Sciatic nerve (tissue), 2 donors: ENCODE measurements at places on chromosomes 5 and 9.

GRCh38 chr5:137516251-137516797 is 17.2 kb upstream of the SPOCK1 start:
- DNase-seq = no peak

- no peak for DNase-seq
These were observed 2.0 kb downstream of the ENHO start for GRCh38 chr9:34520505-34521385.

DNA sequence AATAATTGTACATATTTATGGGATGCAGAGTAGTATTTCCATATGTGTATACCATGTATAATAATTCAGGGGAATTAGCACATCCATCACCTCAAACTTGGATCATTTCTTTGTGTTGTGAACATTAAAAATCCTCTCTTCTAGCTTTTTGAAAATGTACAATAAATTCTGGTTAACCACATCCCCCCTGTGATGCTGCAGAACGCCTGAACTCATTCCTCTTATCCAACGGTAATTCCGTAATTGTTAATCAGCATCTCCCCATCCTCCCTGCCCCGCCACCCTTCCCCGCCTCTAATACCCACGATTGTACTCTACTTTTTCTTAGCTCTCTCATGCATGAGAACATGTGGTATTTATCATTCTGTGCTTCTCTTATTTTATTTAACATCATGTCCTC is 127.7 kb upstream of the ANKRD55 start:
- no peak for DNase-seq

DNA sequence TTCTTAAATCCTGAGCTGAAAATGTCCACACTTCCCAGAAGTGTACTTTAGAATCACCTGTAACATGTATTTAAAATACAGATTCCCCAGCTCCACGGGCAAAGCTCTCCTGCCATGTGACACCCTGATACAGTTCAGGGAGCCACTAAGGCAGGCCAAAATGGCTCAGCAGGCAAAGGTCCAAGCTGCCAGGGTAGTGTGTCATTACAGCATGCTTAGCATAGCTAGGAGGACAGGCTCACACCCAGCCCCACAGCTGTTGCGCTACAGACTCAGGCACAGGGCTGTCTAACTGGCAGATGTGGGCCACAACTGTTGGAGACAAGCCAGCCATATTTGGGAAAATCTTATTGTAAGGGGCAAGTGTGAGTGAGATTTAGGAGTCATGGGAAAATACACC is 73.0 kb downstream of the C9orf85 start:
- no peak for DNase-seq

GRCh38 chr5:149593370-149593769 is 12.1 kb downstream of the ARHGEF37 start:
- DNase-seq = no peak

DNA sequence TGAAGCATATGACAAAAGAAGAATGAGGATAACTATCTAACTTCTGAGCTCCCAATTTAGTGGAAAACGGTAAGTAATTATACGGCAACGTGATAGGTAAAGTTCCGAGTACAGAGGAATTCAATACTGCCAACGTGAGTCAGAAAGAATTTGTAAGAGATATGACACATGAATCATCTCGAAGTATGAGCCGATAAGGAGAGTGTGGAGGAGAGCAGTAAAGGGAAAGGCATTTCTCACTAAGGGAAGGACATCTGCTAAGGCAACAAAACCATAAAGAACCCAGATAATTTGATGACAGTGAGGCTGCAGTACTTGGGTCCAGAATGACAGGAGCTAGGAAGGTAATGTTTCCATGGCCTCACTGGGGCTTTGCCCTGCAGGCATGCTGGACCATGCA is 11.0 kb downstream of the MPDZ start:
- DNase-seq = no peak

GRCh38 chr5:92641031-92641962 is 939.7 kb downstream of the NR2F1-AS1 start:
- DNase-seq = no peak

GRCh38 chr9:89749500-89750116 is 144.8 kb downstream of the GADD45G start:
- no peak for DNase-seq

GRCh38 chr5:155833287-155833686 is 493.7 kb upstream of the SGCD start:
- no peak for DNase-seq

- no peak for DNase-seq
These were observed 988 bp downstream of the GFM2 start for GRCh38 chr5:74765929-74766328.

- DNase-seq = no peak
These were observed 209.6 kb downstream of the FBN2 start for GRCh38 chr5:128328446-128328845.

- no peak for DNase-seq
These were observed 6.7 kb upstream of the CDH6 start for GRCh38 chr5:31186672-31187267.

DNA sequence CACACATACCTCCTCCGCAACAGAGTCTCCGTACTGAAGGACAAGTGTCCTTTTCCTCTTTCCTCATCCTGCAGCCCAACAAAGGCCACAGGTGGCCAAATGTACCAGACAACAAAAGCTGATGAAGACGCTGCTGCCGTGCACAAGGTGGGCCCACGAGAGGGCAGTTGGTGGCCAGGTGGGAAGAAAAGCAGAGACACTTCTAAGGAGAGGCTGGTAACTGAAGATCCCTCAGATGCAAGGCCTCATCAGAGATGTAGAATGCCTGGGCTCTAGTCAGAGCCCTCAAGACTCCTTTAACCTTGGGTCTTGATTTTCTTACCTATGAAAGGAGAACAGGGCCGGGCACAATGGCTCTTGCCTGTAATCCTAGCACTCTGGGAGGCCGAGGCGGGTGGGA is 75.7 kb downstream of the NRG2 start:
- DNase-seq = no peak

DNA sequence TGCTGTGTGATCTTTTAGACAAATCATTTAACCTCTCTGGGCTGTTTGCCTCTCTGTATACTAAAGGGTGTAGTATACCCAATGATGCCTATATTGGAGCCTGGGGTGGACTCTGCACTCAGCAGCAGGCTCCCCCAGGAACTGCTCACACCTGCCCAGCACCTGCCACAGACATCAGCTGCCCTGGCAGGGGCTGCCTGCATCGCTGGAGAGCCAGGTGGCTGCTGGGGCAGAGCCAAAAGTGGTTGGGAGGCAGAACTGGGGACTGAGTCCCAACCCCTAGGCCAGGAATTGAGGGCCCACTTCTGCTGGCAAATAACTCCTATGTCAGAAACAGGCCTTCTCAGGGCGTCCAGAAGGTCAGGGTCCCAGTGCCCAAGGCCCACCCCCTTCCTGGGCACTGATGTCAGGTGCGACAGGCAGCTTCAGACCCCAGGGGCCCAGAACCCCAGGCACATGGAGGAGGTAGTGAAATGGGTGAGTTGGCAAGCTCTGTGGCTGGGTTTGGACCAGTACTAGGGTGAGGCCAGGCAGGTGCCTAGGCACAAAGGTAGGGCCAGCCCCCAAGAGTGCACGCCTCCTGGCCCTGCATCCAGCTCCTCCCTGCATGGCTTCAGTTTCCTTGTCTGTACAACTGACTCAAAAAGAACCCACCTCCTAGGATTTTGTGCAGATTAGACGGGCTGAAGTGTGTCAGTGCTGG is 5.8 kb downstream of the UNC5A start:
- no peak for DNase-seq

GRCh38 chr5:8892926-8893325 is 652.9 kb downstream of the SEMA5A start:
- no peak for DNase-seq

DNA sequence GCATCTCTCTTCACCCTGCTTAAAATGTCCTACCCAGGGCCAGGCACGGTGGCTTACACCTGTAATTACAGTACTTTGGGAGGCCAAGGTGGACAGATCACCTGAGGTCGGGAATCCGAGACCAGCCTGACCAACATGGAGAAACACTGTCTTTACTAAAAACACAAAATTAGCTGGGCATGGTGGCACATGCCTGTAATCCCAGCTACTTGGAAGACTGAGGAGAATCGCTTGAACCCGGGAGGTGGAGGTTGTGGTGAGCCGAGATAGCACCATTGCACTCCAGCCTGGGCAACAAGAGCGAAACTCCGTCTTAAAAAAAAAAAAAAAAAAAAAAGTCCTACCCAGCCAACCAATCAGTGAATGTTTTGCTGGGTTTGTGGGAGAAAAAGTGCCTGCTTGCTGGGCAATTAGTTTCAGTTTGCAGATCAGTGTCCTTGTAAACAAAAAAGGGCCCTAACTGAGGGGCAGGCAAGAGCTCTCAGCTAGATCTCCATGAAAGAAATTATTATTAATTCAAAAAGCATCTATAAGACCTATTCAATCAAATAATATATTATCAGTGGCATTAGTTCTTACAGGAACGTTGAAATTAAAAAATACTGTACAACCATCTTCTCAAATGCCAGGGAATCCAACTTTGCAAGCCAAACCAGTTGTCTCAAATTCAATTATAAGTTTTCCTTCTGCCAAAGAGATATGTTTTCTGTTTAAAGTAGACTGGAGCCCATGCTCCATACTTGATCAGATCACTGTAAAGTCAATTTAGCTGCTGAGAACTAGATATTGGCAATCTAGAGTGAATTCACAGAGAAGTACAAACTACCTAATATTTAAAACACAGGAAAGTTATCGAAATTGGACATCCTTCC is 3.9 kb downstream of the MEGF9 start:
- no peak for DNase-seq

DNA sequence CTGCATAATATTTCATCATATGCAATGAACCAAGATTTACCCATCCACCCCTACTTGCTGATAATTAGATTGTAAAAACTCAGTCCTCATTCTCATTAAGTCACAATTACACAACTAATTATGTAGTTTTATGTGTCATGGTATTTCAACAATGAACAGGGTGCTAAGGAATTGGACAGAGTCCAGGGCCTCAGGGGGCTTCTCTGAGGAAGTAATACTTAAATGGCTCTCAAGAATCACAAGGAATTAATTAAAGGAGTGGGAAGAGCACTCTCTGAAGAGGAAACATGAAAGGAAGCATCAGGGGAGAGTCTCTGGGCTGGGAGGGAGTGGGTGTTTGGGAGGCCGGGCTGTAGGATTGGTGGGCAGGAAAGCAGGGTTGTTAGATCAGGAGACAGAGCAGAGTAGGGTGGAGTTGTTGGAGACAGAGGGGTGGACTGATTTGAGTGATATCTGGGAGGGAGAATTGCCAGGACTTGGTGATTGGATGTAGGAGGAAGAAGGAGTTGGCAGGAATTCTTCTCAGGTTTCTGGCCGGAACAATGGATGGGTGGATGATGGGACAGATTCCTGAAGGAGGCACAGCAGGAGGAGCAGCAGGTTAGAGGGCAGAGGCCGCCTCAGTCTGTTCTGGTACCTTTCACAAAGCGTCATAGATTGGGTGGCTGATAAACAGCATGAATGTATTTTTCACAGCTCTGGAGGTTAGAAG is 23.0 kb upstream of the NSG2 start:
- no peak for DNase-seq

- peak; percentile 76 for DNase-seq
These were observed 13.5 kb upstream of the ANKRD18B start for GRCh38 chr9:33510262-33511183.

DNA sequence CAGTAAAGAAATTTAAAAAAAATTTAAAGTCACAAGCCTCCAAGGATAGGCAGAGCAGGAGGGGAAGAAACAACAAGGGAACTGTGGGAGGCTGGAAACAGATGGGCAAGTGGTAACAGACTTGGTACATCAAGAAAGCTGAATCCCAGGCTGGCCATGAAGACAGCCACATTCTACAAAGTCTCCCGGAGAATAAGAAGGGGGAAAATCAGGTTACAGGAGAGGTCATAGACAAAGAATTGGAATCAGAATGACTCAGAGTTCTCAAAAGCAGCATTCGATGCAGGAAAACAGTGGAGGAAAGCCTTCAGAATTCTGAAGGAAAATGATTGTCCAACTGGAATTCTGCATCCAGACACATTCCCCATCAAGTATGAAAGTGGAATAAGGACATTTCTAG is 129.7 kb downstream of the ADAMTS2 start:
- DNase-seq = no peak

DNA sequence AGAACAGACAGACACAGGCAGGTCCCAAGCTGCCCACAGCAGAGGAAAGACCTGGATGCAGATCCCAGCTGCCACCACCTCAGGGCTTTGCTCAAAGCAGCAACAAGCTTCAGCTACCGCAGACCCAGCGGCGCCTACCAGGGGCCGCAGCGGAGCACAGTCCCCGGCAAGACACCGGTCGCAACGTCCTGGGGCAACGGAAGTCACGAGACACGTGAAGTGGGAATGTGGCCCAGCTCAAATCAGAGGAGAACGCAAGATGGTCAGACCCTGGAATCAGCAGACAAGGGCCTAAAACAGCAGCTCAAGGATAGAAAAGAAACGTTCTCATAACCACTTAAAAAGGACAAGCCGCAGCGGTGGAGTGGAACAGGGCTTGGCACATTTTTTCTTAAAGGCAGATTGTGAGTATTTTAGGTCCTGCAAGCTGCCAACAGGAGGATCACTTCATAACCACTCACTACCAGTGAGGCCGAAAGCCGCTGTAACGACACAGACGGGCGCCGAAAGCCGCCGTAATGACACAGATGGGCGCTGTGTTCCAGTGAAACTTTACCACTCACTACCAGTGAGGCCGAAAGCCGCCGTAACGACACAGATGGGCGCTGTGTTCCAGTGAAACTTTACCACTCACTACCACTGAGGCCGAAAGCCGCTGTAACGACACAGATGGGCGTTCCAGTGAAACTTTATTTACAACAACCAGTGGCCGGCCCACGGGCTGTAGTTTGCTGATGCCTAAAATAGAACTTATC is 21.7 kb downstream of the SLC9A3 start:
- DNase-seq = no peak

GRCh38 chr5:136642976-136643375 is 277.6 kb upstream of the TRPC7 start:
- DNase-seq = no peak

DNA sequence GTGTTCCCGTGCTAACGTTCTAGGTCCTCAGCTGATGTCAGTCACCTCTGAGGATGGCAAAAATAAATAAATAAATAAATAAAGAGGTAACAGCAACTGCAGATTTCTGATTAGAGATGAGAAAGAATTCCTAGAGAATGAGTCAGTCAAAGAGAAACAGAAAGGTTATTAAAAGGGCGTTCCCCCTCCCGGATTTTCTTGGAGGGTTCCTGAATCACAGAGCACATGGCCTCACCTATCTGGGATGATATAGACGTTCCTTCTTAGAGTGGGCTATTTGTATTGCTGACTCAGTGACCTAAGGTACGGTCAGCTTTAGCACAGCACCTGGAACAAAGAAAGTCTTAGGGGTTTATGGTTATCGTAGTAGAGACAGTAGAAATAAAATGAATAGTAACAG is 30.6 kb downstream of the HTR4 start:
- no peak for DNase-seq

GRCh38 chr9:109791003-109791677 is 11.1 kb downstream of the PALM2AKAP2 start:
- no peak for DNase-seq

- no peak for DNase-seq
These were observed 114.0 kb downstream of the ADAMTSL1 start for GRCh38 chr9:18588002-18588401.

DNA sequence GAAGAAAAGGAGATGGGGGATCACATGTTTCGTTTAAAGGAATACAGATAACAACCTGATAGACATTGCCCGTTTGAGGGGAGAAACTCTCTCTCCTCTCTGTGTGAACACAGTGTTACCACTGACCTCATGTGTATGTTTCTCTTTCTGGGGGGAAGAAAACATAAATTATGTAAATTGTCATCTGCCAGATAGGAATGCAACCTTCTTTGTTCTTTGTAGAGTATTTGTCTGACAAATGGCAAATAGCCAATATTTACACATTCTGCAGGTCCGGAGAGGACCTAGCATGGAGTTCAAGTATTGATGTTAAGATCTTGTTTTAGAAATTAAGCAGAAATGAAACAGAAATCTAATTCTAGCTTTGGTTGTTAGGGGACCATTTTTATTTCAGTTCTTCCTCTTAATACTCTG is 276.3 kb downstream of the SAXO1 start:
- no peak for DNase-seq
